ENCODE measurements at places on chromosomes 6 and 20. TPM values are rescaled to one million over a fixed set of nuclear protein-coding genes. Genes with fewer than 3 reads are reported as not detected.

GRCh38 chr6:65505736-65506135 lies 201.3 kb downstream of the EYS start:
- DNase-seq, result no peak

GRCh38 chr6:99492092-99492491 lies 23.1 kb downstream of the USP45 start:
- no peak for DNase-seq

DNA sequence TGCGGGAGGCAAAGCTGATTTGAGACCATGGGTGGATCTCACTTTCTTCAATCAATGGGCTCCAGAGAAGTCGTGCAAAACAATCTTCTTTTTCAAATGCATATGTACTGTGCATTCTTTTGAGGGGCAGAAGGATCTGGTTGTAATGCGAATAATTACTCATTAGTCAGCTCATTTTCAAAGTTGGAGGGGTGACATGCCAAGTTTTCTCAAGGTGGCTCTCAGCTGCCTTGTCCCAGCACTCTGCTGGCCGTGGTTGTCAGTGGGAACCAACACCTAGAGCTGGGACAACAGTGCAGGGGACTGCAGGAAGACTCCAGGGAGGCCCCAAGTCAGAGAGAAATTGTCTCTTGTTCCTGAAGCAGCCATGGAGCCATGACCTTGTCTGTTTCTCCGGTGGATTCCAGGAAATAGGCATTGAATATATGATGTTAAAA lies 25.3 kb downstream of the MYT1 start:
- no peak for DNase-seq

- DNase-seq, result no peak
Measured at GRCh38 chr6:43985329-43985728, 141.9 kb downstream of the MRPL14 start.

DNA sequence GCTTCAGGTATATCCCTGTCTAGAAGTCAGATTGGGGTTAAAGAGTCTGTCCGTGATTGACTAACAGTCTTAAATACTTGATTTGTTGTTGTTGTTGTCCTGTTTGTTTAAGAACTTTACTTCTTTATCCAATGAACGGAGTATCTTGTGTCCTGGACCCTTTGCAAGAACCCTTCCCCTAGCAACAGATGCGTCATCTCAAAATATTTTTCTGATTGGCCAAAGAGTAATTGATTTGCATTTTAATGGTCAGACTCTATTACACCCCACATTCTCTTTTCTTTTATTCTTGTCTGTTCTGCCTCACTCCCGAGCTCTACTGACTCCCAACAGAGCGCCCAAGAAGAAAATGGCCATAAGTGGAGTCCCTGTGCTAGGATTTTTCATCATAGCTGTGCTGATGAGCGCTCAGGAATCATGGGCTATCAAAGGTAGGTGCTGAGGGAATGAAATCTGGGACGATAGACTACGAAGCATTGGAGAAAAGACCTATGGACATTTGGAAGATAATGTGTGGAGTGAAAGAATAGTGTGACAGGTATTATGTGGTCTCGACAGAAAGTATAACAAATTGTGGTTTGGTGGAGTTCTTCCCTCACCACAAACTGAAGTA lies at the start of gene HLA-DRA:
TSS of gene HLA-DRA (plus strand) at position 286 of the 613 bp plus-strand sequence. CDS start at position 350, 64 bp downstream.
- DNase-seq, result peak; percentile 79

GRCh38 chr6:38739532-38739931 lies 24.4 kb downstream of the DNAH8 start:
- DNase-seq, result peak; percentile 32

- DNase-seq, result peak; percentile 3
Measured at GRCh38 chr6:123022975-123023374, 26.9 kb downstream of the CLVS2 start.

- no peak for DNase-seq
Measured at GRCh38 chr20:22471156-22471836, 113.1 kb downstream of the FOXA2 start.

GRCh38 chr6:96460052-96460700 lies 61.4 kb upstream of the UFL1 start:
- DNase-seq, result no peak

DNA sequence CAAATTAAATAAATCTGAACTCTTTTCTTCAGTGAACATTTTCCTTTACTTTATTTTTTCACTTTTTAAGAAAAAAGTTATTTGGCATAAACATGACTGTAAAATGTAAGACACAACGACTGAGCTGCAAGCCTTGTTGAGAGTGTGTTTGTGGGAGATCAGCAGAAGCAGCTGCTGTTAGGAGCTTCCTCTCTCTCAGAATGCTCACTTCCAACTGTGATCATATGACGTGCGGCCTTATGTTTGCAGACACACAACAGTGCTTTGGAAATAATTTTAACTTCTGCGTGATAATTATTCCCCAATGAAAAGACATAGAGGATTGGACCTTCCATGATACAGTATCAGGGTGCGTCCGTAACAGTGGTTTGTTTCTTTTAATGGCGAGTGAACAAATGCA lies 104.0 kb downstream of the ARHGAP18 start:
- no peak for DNase-seq

GRCh38 chr20:40766790-40767614 lies 78.0 kb upstream of the MAFB start:
- DNase-seq, result no peak

DNA sequence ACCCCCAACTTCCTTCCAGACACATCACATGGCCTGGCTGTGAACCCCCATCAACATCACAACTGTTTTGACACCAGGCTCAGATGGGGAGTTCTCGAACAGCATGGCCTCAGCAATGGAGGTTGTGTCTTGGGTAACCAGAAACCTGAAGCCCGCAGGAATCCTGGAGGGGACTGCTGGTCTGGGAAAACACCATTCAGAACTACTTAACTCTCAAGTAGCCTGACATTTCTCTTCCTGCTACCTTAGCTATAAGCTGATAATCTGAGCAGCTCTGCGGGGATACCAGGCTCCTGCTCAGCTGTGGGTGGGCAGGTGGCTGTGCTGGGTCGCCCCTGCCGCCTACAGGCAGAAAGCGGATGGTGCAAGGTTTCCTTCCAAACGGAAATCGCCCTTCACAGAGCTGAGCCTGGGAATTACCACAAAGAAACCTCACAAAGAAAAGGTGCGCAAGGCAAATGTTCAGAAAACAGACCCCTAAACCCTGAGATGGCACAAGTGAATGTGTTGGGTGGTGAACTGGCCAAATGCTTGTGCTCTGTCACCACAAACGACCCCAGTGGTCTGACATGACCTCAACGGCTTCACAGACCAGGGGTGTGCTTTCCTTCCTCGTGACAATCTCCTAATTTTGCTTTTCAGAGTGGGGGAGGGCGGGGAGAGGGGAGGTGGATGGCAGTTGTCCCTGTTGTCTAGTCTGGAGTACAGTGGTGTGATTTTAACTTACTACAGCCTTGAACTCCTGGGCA lies 29.5 kb downstream of the SNX5 start:
- DNase-seq, result peak; percentile 64

GRCh38 chr6:44717431-44717830 lies 329.9 kb downstream of the CDC5L start:
- no peak for DNase-seq

GRCh38 chr6:25560865-25561264 lies 91.2 kb upstream of the SCGN start:
- DNase-seq, result no peak

- DNase-seq, result peak; percentile 58
Measured at GRCh38 chr20:45179166-45179565, 4.5 kb downstream of the PI3 start.

DNA sequence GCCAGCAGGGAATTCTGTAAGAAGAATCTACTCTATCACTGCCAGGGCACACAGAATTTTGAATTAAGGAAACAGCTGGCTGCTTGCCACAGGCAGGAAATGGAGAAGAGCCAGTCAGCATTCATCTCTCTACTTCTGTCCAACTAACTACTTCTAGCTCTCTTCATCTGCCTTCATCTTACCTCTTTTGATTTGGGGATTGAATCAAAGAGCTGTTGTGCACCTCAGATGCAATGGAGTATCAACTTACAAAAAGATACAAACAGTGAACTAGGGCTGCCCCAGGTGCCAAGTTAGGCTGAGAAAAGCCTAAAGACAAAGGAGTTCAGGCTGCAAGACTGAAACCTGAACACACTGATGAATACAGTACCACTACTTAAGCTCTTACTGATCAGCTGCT lies 82.0 kb downstream of the PTPRK start:
- no peak for DNase-seq

DNA sequence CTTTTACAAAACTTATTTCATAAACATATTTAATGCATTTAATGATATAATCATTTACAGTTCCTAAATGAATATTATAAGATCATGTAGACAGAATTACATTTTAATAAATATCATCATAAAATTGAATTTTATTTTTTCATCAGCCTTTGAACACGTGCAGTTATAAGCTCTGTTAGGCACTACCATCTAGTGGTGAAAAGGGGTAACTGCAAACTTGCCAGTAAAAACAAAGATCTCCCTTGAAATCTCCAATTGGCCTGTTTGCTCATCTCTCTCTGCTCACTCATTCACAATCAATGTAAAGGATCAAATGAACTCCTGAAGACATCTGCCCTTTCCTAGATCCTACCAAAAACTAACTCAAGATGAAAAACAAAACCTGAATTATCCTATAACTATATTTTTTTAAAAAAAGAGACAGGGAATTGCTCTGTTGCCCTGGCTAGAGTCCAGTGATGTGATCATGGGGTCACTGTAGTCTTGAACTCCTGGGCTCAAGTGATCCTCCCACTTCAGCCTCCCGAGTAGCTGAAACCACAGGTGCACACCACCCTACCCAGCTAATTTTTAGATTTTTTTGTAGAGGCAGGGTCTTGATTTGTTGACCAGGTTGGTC lies 31.7 kb downstream of the SAMHD1 start:
- peak; percentile 78 for DNase-seq

GRCh38 chr6:144252259-144252658 lies 32.9 kb upstream of the UTRN start:
- no peak for DNase-seq

DNA sequence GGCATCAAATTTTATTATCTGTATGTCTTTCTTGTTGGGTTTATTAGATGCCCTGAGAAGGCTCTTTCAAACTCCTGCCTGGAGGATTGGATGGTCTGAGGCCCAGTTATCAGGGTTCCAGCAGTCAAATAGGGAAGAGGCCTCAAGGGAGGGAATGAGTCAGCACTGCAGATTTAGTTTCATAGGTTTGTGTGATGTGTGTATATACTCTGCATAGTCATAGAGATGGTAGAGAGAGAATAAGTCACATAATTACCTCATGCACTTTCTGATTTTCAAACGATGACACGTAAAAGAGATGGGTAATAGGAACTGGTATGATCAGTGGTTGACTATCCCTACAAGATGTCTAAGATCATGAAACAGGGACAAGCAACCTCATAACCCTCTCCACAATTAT lies 82.1 kb downstream of the ADAT2 start:
- DNase-seq, result peak; percentile 22

GRCh38 chr20:8757146-8757545 lies 311.7 kb upstream of the PLCB4 start:
- DNase-seq, result peak; percentile 31

GRCh38 chr6:112038756-112039430 lies 15.0 kb upstream of the CCN6 start:
- no peak for DNase-seq

GRCh38 chr20:46588532-46589511 lies 38.4 kb upstream of the OCSTAMP start:
- DNase-seq, result no peak

GRCh38 chr6:124881898-124882578 lies 80.2 kb upstream of the RNF217 start:
- peak; percentile 24 for DNase-seq

- peak; percentile 17 for DNase-seq
Measured at GRCh38 chr6:156557251-156557910, 219.8 kb upstream of the ARID1B start.

DNA sequence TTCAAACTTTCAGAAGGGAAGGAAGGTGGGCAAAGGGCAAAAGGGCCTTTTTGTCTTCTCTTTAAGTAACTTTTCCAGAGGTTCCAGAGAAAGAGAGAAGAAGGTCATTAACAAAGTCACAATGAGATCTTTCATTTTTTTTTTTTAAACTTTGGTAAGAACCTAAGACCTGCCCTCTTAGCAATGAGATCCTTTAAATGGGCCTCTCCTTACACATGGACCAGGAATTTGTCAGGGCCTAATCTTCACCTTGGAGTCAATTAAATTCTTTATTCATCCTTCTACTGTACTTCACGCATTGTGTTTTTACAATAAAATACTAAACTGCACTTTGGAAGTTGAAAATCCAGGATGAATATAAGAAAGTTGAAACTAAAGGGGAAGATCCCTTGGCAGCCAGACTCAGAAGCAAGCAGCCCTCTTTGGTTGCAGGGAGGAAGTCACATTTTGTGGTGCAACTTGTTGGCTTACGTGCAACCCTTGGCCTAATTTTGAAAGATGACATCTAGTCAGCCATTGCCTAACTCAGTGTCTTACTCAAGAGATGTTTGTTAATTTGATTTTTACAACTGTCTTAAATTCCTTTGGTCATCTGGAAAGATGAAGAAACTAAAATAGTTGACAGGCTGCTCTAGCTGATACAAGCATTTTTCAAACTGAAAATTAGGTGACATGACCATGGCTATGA lies 11.9 kb upstream of the TMEM170B start:
- DNase-seq, result peak; percentile 19

DNA sequence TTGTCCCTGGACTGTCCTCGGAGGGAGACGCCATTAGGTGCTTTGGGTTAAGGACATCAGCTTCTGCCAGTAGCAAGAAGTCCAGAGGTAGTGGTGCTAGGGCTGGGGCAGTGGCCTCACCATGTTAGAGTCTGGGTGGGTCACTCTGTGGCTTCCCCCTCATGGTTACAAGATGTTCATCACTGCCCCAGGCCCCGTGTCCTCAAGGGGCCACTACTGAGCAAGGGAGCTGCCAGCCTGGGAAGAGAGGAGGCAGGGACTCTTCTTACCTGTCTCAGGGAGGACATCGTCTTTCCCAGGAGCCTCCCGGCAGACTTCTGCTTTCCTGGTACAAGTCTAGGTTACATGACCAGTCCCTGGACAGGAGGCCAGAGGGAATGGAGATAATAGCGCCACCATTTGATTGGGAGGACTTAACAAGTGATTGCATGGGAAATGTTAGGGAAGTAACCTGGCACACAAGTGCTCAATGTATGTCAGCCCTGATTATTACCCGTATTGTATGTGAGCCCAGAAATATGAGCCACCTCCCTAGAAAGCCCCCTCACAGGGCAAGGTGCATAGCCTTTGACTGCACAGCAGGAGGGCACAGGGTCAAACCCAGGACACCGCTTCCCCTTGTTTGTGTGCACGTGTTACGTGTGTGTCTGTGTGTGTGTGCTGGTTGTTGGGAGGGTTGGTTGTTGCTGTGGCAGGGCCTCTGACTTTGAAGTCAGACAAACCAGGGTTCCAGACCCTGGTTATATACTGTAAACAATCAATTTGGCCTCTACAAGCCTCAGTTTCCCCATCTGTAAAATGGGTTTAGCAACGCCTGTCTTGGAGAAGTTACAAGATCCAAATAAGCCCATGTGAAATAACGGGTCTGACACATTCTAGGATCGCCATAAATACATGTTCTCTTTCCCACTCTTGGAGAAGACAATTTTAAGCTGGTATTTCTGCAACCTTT lies 30.0 kb downstream of the SIRPA start:
- no peak for DNase-seq

- DNase-seq, result peak; percentile 43
Measured at GRCh38 chr20:9660236-9660868, 146.0 kb downstream of the LAMP5 start.

GRCh38 chr6:30592287-30592686 lies 21.0 kb downstream of the ABCF1 start:
- no peak for DNase-seq

Gene KIF6
- not detected for total RNA-seq

Gene SRMS
- total RNA-seq, result 0.63 TPM

Gene PRR18
- not detected for total RNA-seq

Gene ARMH2
- not detected for total RNA-seq

Gene UBE2C
- total RNA-seq, result 304 TPM

Gene KCNK17
- total RNA-seq, result not detected

Gene SDHAF4
- 6.2 TPM for total RNA-seq

Gene OVOL2
- total RNA-seq, result 23.1 TPM

Gene OR12D3
- total RNA-seq, result not detected

Gene SLC25A27
- 3.8 TPM for total RNA-seq

Gene RAET1E
- total RNA-seq, result 1.7 TPM

Measured in PC-3 (cell line).